Cerebellum (tissue), 4 donors: ENCODE measurements at places on chromosomes 12 and 14. TPM values are rescaled to one million over a fixed set of nuclear protein-coding genes. Genes with fewer than 3 reads are reported as not detected.

OR6S1 gene
- total RNA-seq = not detected

KRT79 gene
- total RNA-seq = not detected

SOAT2 gene
- total RNA-seq = 0.27 TPM

TTC9 gene
- 15.5 TPM for total RNA-seq

KRT77 gene
- total RNA-seq = 0.09 TPM

RD3L gene
- total RNA-seq = not detected

PTCSC3 gene
- total RNA-seq = not detected

DNA sequence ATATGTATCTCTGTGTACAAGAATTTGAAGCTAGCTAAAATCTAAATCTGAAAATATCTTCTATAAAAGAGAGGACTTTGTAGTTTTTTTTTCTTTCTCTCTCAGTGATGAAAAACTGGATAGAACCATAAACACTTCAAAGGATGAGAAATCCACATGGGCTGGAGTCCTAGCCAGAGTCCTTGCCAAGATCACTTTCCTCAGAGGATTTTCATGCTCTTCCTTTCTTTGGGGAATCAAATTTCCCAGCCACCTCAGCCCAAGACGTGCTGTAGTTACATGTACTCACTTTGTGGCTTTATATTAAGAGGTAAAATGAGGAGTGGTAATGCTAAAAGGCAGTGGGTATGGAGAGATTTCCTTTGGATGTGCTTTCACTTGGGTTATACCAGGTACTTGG lies 110.3 kb downstream of the SLC38A1 start:
- no peak for DNase-seq

DNA sequence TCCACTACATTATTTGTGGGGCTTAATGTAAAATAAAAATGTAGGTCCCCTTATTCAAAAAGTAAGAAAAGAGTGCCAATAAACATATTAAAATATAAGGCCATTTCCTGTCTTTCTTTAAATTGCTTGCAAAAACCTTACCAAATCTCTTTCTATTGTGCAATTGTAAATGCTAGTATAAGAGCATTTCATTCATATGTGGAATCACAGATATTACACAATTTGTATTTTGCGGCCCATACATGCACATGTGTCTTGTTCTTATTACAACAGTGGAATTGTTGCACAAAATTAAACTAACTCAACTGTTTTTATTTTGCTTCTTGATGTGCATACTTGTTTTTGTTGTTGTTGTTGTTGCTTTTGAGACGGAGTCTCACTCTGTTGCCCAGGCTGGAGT lies 20.1 kb upstream of the CRADD start:
- DNase-seq = no peak

- DNase-seq = no peak
These were observed 10.1 kb downstream of the SLC25A29 start for GRCh38 chr14:100296106-100296651.

DNA sequence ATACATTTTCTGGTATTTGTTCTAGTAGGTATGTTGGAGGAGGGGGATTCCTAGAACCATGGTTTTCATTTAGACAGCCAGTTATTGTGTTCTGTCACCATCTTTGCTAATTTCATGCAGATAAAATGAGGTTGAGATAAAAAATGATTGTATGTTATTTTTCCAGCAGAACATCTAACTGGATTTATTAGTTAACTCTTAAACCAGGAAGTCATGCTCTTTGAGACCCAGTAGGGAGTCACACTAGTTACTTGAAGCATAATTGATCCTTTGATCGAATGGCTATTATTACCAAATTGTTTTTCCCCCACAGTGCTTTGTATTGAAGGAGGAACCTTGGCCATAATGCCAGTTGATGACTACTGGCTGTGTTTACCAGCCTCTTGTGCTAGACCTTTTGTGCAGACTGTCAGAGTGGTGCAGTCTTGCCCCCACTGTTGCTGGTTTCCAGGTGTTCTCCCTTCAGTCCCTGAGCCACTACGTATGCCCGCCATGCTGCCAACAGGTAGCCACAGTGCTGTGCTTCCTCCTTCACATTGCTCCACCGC lies 6.0 kb downstream of the EID3 start:
- DNase-seq = no peak

DNA sequence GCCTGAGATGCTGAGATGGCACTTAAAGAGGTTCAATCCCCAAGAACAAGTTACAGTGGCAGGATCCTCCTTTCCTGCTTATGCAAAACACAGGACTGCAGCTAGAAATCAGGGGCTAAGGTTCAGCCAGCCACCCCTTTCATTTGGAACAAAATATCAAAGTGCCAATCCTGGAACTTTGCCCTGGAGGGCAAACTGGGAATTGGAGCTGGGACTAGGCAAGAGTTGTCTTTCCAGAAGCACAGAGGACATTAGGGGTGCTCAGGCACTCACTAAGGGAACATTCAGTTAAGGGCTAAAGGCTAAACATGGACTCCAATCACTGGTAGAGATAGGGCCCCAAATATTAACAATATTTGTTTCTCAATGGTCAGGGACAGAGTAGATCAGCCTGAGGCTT lies 237.2 kb downstream of the EMP1 start:
- no peak for DNase-seq

DNA sequence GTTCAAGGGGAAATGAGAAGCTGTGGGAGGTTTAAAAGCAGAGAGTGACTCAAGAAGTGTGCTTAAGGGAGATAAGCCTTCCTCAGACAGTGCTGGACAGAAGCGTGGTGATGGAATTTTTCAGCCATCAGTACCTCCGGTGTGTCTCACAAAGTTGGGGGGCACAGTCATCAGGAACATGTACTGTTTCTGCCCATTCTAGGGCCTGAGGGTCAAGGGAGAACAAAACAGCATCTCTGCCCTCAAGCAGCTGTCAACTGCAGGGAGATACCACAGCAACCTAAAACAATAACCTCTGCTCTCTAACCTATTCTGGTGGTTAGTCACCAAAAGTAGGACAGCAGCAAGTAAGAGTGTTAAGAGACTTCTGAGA lies 2.0 kb upstream of the STON2 start:
- no peak for DNase-seq

- no peak for DNase-seq
These were observed 7.1 kb downstream of the LTBP2 start for GRCh38 chr14:74604911-74605310.

DNA sequence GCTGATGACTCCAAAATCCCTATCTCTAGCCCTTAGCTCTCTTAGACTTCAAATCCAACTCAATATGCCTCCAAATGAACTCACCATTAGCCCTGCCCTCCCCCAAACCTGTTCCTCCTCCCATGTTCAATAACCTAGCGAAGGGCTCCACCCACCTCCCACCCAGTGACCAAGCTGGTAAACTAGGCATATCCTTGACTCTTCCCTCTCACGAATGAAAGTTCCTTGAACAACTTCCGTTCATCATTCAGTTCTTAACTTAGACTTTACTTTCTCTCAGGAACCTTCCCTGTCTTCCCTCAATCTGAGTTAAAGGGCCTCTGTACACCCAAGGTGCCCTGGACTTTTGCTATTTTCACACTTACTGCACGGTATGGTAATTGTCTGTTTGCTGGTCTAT lies 1.9 kb upstream of the KLHDC1 start:
- no peak for DNase-seq

- no peak for DNase-seq
These were observed 159.6 kb downstream of the PLCZ1 start for GRCh38 chr12:18578191-18578590.

GRCh38 chr14:101470266-101470665 lies 91.0 kb upstream of the DIO3 start:
- no peak for DNase-seq

- no peak for DNase-seq
These were observed 65.1 kb upstream of the CPM start for GRCh38 chr12:68998041-68998440.

DNA sequence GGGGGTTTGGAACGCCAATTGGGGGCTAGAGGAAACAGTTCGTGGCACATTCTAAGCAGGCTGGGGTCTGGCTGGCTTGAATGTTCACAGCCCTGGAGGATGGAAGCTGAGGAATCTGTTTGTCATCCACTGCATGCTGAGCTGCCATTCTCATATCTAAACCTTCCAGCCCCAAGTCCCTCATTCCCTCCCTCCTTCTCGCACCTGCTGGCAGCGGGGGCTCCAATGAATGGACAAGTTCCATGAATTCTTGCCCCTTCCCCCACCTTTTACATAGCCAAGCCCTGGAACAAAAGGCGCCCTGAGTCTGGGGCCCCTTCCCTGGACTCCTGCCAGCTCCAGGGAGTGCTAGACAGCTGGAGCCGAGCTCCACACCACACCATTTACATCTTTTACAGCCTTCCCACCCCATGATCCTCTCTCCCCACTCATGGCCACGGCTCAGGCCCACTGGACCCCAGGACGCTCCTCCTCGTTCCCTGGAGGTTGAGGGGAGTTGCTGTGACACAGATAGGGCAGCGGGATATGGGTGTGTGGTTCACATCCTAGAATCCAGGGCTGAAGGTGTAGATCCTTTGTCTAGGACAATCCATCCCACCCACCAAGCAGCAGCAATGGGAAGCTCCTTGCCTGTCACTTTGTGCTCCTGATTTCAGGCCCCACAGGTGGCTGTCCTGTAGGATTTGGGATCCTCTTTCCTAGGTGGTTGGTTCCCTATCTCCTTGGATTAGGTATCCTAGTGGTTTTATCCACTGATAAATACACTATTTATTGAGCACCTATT lies 21.7 kb upstream of the VRTN start:
- no peak for DNase-seq

GRCh38 chr14:59028476-59029202 lies 159.8 kb upstream of the DAAM1 start:
- peak; percentile 53 for DNase-seq
